ENCODE measurements at places on chromosomes 5 and 9.

GRCh38 chr5:61311056-61311610, 20.9 kb upstream of the ZSWIM6 start:
- no peak for DNase-seq

- no peak for DNase-seq
Observed at GRCh38 chr9:36877239-36877638, 156.8 kb downstream of the PAX5 start.

- peak; percentile 12 for DNase-seq
Observed at GRCh38 chr5:77867194-77867691, 91.1 kb upstream of the TBCA start.

DNA sequence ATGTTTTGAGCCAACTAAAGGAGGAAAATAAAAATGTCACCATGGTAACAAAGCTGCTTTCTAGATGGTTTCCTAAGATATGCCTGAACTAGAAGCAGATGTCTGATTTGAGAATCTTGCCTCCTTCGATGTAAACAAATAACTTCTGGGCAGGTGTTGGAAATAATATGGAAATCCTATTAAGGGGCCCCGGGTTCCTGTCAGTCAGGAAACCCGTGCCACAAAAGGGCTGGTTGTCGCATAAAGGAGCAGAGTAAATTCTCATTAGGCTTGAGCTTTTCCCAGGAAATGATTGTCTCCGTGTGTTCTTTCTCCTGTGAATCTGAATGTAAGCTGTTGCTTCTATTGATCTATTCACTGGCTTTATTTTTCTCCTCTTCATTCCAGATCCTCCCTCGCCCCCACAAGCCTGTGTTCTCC, 90.8 kb downstream of the TLE4 start:
- no peak for DNase-seq

DNA sequence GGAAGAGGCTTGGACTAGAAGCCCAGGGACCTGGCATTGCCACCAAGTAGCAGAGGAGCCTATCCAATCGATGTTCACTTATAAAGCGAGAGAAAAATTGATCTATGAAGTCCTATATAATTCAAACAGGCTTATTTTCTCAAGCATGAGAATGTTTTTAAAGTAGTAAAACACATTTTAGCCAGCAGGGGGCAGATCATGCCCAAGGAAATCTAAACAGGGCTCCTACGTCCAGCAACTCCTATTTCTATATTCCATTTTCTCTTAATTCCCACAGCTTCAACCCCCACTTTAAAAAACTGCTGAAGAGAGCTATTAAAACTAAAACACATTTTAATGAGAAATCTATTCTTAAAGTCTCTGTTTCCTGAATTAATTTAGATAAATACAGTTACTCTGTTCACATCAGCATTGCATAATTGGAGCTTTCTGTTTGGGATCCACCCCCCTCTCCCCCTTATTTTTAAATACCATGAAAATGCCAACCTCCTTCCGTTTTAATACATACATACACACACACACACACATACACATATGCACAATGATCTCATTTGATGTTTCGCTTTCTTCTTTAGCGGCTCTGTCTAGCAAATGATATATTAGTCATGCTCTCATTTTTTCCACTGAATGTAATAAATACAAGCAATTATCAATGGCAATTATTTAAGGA, 144.9 kb downstream of the MYO10 start:
- peak; percentile 85 for DNase-seq

- no peak for DNase-seq
Observed at GRCh38 chr9:7403839-7404487, 395.6 kb downstream of the DMAC1 start.

DNA sequence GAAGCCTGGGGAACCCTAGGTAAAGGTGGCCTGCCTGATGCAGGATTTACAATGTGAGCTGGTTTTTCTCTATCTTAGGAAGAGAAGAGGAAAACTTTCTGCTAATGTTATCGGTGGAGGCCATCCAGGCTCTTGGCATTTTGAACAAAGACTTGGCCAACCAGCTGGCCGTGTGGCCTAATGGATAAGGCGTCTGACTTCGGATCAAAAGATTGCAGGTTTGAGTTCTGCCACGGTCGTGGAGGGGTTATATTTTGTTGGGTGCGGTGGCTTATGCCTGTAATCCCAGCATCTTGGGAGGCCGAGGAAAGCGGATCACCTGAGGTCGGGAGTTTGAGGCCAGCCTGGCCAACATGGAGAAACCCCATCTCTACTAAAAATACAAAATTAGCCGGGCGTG, 9.6 kb downstream of the C9orf152 start:
- DNase-seq, result no peak

DNA sequence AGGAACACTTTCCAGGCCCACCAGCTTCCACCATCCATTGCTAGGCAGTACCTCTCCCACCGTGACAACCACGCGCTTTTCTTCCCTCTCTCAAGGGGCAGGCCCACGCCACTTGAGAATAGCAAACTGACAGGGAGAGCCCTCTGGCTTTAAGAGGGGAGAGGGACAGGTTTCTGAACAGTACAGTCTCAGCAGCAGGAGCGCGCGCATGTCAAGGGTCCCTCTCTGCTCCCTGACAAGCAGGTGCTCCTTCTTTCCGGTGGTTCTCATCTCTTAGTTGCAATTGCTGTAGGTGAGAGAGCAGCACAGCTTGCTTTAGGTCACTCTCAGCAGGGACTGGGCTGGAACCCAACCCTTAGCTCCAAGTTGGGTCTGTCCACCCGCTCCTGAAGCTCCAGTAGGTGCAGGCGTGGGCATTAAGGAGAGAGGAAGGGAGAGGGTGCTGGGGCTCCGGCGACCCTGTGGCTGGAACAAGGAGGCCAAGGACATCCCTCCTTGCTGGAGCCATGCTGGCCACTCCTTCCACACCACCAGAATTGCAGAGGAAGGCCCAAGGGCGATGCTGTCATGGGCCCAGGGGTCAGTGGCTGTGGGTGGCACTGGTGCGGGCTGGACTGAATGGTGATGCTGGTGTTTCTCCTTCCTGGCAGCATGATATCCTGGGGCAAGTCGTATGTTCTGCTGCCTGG, 9.0 kb upstream of the PHF2 start:
- no peak for DNase-seq

GRCh38 chr5:167819406-167819805, 472.0 kb upstream of the WWC1 start:
- DNase-seq, result no peak

GRCh38 chr5:119370486-119370885, 14.7 kb downstream of the TNFAIP8 start:
- DNase-seq, result no peak

DNA sequence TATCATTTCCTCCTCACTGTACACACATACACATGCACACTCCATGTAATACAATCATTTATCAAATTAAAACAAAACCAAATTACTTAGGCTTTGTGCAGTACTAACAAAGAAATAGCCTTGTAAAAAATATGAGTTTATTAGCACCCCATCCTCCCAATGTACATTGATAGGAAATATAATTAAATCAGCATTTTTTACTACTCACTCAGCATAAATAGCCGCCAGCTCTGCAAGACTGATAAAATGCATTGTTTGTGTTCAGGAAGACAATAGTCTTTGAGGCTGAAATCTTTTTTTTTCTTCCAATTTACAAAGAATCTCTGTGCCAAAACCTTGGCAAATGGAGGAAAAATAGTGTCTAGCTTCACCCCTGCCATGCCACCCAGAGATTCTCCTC, 497.6 kb upstream of the ADAMTS16 start:
- no peak for DNase-seq

DNA sequence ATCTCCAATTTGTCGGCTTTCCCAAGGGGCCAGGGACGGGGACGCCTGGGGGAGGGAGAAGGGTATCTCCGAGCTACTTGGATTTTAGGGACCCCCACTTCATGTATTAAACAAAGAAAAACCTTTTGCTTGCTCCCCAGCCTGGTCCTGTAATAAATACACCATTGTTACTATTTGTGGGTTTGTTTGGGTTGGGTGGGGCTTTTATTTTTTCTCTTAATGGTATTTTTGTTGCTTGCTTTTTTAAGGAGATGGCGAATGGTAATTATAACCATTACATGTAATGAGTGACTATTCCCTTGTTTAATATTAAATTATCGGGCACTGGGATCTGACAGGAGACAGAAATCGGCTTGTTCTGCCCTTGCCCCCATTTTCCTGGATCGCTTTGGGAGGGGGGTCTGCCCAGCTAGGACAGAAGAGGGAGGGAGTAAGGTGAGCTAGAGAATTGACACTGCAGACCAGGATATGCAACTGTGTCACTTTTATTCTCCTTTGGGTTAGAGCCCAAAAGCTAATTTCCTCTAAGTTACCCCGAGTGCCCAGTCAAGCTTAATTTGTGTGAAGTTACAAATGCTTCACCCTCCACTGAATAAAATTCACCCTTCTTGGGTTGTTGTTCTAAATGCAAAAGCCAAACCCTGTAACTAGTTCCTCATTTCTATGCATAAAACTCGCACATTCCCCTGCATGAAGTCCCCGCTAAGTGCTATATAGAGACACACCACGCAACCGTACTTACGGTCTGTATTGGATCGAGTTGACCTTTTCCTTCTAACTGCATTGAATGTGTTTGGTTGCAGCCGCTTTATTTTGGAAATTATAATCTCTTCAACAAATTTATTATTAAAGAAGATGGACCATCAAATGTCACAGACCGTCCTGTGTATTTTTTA, 1.6 kb upstream of the ZNF608 start:
- DNase-seq, result peak; percentile 45

GRCh38 chr9:2837915-2838314, 6.0 kb downstream of the PUM3 start:
- DNase-seq, result peak; percentile 25

DNA sequence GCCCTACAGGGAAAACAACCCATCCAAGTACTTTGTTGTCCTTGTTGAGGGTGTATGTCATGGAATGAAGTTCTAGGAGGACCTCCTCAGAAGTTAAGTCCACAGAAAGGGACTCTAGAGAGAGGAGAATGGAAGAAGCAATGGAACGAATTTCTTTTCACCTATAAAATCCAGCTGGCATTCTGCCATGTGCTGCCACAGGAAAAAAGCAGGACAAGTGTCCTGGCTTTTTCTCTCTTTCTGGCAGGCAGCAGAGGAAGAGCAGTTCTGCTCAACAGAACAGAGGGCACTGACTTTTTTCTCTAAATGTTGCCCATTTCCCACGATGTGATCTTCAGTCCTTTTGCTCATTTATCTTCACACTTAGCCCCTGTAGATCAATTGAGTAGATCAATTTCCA, 240.8 kb downstream of the MCTP1 start:
- no peak for DNase-seq

- no peak for DNase-seq
Observed at GRCh38 chr5:122942164-122942914, 94.2 kb downstream of the PPIC start.

- no peak for DNase-seq
Observed at GRCh38 chr9:81490605-81491331, 198.6 kb downstream of the TLE1 start.

DNA sequence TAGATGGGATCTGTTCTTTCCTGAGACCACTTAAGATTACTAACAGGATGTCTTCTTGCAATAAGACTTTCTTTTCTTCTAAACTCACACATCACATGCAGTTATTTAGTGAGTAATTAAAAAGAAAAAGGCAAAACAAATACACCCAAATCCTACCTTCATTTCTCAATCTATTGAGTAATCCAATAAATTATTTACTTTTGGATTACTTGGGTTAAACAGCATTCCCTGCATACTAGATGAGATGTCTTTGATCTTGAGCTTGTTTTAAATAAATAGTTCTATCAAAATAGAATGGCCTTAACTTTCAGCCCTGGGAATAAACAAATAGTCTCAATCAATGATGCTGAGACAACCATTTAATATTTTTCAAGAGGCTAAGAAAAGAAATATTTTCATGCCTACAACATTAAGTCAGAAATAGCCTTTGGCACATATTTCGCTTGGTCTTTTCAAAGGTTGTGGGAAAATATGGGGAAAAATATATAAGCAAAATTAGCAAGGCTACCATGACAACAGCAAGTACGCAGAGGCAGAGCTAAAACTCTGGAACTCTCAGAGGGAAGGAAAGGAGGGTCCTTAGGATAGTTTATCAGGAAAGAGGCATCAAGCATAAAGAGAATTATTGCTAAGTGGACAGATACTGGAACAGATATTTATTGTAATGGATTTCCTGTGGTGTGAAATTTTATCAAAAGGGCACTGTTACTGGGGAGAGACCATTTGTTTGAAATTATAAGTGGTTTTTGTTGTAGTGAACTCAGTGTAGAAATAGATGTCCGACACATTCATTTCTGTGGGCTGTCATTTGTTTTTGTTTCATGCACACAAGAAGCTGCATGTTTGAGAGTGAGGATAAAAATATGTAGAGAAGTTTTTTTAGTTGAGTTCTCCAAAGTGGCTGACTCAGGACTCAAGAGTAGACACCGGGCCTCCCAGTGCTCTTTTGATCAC, 70.2 kb upstream of the CDH6 start:
- DNase-seq, result no peak

GRCh38 chr5:8417316-8418048, 548.5 kb downstream of the MTRR start:
- no peak for DNase-seq

Measured in NCI-H446 (cell line).